ENCODE measurements at places on chromosomes 1 and 21.

DNA sequence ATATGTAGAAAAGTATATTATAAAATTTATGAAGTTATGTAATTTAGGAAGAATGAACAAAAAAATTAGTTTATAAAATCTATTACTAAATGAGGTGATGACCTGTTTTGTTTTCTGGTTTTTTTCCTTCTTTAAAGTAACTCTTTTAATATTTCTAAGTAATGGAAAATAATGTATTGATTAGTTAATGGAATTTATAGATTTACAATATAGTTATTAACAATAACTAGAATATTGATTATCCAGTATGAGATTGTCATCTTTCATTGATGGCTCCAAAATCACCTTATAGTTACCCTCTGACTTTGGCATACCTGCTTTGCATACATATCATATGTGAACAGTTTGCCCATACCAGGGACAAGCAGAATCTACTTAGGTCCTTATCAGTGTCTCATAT lies 23.4 kb downstream of the CAMSAP2 start:
- DNase-seq, result no peak

DNA sequence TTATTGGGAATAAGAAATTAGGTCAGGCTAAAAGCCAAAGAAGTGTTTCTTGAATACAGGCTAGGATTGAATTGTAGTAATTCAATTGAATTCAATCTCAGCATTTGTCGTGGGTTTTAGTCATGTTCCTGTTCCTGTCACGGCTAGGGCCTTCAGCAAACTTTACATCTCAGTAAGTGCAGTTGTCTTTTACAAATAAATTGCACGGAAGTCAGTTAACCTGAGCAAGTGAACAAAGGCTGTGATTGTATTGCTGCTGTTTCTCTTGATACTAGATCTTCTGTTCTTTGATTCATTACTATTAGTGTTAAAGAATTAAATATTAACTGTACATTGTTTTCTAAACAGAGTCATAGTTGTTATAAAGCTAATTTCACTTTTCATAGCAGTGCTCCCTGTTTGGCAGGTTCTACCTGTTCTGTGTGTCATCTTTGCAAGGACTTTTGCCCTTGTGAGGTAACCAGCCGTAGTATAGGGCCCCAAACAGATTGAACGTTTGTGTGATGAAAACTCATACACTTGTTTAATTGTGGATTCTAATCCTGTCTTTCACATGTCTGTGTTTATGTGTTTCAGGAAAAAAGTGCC lies 164.4 kb downstream of the EDEM3 start:
- no peak for DNase-seq

DNA sequence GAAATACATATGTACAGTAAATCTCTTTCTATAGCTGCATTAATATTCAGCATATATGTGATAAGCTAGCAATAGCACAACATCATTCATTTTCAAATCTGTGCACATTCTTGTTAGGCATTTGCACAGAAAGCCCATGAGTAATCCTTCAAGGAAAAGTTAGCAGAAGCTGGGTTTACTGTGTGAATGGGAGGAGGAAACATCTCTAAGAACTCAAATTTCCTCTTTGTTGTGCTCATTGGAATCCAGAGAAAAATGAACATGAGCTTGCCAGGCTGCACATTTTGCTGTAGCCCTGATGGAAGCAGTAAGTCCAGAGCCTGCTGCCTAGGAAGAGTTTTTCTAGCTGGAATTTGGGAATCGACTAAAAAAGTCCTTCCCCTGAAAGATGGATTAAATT lies 214.2 kb upstream of the FOXD3 start:
- no peak for DNase-seq

DNA sequence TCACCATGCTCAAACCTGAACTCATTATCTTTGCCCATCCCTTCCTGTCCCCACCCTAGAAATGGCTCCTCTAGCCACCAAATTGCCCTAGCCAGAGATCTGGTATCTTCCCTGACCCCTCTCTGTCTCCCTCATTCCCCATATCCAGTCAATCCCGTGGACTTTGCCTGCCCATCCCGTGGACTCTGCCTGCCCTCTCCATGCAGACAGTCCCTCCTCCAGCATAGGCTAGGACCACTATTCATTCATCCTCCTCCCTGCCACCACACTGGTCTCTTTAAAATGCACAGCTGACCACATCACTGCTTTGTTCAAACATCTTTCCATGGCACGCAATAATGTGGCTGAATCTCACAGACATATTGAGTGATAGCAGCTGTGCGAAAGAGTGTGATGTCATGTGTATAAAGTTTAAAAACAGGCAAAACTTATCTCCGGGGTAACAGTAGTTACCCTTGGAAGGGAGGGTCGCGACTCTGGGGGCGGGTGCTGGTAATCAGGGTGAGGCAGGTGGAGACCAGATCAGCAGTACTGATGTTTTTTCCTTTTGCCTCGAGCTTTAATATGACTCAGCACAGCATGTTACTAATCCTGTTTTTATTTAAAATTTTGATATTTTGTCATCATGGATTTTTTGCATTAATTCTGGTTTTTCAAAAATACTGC lies 4.8 kb upstream of the SLC2A1 start:
- DNase-seq, result no peak

Data from activated B cell treated with CpG ODN at 0.5 μM for 24 hours (primary cell).